ENCODE measurements at places on chromosomes 2 and 18. TPM values are rescaled to one million over a fixed set of nuclear protein-coding genes. Genes with fewer than 3 reads are reported as not detected.
A peak's percentile ranks its signal among the peaks of the same experiment; 100 is the strongest.

The TTL gene
- 23.2 TPM for total RNA-seq

The SERPINB13 gene
- total RNA-seq = 48.0 TPM

The GKN1 gene
- not detected for total RNA-seq

The ANKRD23 gene
- 0.79 TPM for total RNA-seq

The IL36A gene
- 6.3 TPM for total RNA-seq

DNA sequence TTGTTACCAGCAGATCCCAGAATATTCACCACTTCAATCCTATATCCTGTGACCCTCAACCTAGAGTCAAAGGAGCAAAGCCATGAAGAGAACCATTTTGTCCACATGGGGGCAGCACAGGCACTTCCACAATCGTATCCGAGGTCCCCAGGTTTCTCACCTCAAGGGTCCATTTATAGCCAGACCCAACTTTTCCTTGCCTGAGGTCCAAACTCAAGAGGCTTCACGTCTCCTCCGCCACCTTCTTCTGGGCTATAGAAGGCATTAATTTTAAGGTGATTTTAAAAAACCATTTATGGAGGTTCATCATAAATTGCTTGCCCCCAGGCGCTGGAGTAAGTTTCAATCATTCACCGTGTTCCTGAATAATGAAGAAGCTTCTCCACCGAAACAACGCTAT is 111.6 kb upstream of the NABP1 start:
- DNase-seq = peak; percentile 50

GRCh38 chr2:68169308-68169707 is 11.6 kb downstream of the PNO1 start:
- DNase-seq = no peak

DNA sequence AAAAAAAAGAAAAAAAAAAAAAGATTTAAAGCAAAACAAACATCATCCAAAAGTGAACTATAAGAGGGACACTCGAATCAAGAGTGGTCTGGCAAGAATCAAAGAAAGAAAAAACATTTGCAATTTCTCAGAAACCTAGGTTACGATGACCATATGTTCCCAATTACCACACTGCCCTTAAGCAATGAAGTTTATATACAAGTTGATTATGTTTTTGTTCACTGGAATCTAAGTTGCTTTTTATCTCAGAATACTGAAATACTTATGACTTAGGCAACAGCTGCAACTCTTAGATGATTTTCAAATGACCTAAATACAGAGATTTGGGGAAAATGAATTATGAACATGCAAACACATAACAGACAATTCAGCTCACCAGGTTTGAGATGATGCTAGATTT is 597.1 kb upstream of the CHAC2 start:
- no peak for DNase-seq

DNA sequence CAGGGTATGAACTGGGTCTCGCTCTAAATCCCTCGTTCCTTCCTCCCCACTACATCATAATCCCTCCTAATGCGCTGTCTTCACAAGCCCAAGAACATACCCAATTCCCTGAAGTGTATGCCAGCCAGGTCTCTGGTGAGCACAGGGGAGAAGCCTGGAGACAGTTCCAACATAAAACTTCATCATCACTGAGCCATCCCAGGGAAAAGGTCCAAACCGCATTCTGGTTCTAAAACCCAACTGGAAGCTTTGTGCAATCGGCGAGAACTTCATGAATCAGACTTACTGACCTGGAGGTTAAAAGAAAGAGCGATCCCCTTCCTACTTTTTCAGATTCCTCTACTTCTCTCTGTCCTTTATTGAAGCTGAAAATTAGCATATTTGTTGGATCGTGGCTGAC is 132.7 kb downstream of the ALPK2 start:
- DNase-seq = no peak

DNA sequence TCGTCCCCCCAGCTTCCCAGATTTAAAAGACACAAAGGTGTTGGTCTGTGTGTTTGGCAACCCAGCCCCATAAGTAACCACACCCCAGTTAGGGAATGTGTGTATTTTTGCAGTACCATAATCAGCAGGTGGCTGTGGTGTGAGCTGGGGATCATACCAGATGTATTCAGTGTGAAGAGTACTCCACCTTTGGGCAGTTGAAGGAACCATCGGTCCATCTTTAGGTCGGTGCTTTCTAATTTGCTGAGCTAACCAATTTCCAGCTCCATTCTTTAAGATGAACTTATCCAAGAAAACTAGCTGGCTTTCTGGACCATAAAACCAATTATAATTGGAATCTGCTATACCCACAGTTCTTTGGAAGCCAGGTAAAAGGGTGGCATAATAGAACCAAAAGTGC is 3.2 kb downstream of the DSEL start:
- DNase-seq = peak; percentile 31

GRCh38 chr2:195659114-195659513 is 2.1 kb downstream of the SLC39A10 start:
- DNase-seq = no peak

DNA sequence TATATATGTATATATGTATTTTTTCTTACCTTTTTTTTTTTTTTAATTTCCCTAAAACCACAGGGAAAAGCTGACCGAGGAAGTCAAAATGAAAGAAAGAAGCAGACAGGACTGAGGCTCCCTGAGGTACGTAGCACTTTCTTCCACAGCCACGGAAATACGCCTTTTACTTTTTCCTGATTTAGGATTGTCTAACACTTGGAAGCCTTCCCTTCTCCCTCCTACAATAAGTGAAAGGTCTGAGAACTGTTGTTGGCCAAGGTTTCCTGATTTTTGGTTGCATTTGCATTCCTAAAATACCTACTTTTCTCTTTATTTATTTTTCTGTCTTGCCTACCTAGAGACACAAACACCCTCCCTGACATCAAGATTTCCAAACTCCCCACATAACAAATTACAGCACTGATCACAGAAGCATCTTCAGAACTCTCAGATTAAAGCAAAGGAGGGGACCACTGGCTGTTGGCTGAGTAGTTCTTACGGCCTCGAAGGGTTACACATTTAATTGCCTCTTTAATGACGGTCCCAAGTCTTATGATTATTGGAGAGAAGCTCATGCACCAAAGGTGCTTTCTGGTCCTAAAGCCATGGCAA is 778.5 kb upstream of the FANCL start:
- no peak for DNase-seq

DNA sequence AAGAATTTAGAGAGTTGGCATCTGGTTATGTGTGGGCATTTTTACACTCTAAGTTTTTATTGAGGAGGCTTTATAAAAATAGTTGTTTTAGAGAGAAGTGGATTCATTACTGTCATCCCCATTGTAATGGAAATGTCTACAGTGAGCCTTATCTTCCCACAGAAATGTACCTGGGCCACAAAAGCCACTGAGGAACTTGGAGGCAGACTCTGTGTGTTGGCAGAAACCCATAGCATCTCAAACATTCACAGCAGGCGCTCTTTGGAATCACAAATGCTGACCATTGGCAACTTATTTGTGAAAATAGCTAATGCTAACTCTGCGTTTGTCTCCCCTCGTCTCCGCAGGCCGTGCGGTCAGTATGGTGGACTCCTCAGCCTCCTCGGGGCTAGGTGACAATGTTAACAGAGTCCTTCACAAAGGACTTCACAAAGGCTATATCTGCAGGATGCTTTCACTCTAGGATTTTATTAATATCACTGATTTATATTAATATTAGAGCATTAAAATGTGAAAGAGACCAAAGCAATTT is 689.1 kb upstream of the POU3F3 start:
- DNase-seq = no peak

- no peak for DNase-seq
Observed at GRCh38 chr2:128279009-128279408, 39.7 kb downstream of the HS6ST1 start.

DNA sequence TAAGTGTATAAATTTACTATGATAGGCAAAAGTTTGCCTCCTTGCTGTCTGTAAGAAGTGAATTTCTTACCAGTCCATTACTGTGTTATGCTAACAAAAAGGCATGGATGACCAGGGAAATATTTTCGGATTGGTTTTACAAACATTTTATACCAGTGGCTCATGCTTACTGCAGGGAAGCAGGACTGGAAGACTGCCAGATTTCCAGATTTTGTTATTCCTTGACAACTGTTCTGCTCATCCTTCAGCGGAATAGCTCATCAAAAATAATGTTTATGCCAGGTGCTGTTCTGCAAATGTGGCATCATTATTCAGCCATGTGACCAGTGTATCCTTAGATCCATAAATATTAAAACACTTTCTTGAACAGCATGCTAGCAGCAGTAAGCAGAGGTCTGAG is 40.4 kb upstream of the NETO1 start:
- DNase-seq = no peak

DNA sequence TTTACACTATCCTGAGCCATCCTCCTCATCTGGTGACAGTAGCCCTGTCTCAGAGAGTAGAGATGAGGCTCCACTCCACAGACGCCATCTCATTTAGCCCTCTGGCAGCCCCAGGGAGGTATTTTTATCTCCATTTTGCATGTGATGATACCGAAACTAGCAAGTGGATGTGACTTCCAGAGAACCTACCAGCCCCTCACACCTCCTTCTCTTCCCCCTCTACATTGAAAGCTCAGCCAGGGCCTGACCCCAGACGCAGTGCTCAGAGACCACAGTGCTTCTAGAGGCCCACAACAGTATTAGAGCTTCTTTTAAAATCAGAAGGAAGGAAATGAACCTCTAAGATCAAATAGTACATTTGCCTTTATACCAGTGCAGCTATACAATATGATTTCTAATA is 8.3 kb downstream of the GYPC start:
- no peak for DNase-seq

Measured in bronchial epithelial cell (primary cell).